ENCODE measurements at places on chromosomes 12 and 14. TPM values are rescaled to one million over a fixed set of nuclear protein-coding genes. Genes with fewer than 3 reads are reported as not detected.

Gene FAM90A1
- total RNA-seq: not detected

Gene REM2
- total RNA-seq: 1.1 TPM

DNA sequence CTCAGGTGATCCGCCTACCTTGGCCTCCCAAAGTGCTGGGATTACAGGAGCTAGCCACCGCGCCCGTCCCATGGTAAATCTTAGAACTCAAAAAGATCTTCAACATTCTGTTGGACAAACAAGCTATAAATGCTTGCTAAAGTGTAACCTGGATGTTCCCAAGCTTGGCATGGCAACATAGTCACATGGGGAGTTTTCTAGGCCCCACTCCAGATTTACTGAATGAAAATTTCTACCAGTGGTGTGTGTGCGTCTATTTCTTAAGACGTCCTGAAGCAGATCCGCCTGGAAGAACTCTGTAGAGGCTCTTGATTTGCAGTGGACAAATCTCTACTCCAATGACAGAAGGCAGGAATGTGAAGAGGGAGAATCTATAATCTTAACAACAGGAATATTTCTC lies 59.9 kb downstream of the ZFYVE21 start:
- DNase-seq: no peak

GRCh38 chr12:95386051-95386450 lies 87.9 kb upstream of the METAP2 start:
- DNase-seq: no peak

DNA sequence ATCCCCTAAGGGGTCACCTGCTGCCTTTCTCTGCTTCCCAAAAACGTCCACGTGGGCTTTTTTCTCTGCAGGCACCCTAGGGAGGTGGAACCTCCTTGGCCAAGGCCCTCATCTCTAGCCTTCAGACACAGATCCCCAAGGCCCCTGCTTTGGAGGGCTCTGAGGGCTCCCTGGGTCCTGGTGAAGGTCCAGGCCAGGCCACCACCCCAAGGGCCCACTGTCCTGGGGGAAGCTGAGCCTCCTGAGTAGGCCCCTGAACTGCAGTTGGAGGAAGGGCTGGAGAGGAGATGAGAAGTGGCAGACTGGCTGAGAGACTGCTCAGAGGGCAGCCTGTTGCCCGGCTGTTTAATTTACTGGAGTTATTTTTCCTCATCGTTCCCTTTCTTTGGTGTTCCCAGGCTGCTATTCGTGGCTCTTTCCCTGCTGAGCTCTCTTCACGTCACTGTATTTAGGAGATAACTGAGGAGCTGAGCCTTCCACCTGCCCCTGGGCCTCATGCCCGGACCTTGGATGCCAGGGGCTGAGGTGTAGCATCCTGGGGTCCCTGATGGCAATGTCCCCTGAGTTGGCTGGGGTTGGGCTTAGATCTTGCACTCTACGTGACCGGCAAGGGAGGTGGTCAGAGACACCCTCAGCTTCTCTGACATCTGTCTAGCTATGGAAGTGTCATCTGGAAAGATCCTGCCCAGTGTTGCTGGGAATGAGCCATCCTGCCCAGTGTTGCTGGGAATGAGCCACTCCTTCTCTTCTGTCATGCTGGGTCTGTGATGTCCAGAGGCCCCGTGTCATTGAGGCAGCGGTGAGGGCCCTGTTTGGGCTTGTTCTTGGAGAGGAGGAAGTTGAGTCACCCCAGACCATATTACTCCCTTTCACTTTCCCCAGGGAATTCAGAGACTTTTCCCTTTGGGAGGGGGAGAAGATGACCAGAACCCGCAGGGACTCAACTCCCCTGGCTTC lies 139.8 kb downstream of the TSPAN9 start:
- DNase-seq: no peak
